HuH-7.5 (cell line): ENCODE measurements at places on chromosomes 3 and 15.
A peak's percentile ranks its signal among the peaks of the same experiment; 100 is the strongest.

DNA sequence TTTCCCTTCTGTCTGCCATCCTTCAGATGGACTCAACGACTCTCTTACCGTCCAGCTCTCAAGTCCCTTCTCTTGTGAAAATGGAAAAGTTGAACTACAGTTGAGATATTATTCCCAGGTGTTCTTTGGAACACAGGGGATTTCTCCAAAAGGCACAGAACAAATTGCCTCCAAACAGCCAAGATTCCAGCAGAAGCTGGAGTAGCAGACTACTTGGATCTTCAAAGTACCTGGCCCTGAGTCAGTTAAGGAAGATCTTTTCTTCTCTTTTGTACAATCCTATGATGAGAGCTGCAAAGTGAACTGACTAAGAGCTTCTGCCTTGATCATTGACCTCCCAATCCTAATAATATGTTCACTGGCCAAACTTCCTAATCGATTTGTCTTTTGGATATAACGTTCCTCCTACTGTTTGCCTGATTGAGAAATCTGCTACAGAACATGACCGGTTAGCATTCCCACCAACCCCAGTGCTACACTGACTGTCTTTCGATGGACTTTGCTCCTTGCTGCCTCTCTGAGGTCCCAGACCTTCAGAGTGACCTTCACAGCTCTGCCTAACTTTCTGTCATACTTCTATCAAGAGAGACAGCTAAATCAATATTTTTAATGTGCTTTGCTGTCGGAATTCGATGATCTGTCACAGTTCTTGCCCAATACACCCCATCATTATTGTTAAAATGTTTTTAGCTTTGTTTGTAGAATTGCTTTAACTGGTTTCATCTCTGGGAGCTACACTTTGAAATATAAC lies 21.9 kb downstream of the PAQR9 start:
- peak; percentile 67 for DNase-seq

DNA sequence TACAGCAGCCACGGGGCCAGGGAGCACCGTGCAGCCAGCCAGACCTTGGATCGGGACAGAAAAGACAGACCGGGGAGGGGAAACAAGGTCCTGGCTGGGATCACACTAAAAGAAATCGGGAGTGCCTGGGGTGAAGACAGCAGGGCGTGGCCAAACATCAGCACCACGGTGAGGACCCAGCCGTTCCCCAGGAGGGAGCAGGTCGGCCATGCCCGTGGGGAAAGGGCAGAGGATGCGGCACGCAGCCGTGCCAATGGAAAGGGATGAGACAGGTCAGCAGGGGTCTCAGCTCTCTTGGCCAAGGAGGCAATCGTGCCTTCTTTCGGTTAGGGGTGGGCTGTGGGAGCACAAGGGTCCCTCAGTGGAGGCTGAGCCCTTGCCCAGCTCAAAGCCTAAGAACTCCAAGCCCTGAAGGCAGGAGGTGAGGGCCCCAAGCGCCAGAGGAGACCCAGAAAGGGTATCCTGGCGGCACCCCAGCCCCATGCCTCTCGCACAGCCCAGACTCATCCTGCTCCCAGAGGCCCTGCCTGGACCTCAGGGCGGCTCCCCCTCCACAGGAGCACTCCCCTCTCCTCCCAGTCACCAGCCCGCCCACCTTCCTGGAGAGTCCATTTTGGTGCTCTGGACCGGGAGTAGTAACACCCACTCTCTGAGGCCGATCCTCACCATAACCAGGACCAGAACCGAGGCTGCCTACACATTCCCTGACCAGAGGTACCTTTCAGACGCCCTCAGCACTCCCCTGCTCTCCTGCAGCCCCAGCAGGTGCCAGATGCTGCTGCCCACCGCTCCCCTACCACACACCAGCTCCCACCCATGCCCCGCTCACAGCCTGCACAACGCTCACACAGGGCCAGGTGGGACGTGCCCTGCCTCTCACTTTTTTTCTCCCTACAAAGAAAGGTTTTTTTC lies 23.2 kb upstream of the OCA2 start:
- DNase-seq, result no peak

- peak; percentile 35 for DNase-seq
These were observed 63.5 kb upstream of the CLDN18 start for GRCh38 chr3:137946356-137946973.

DNA sequence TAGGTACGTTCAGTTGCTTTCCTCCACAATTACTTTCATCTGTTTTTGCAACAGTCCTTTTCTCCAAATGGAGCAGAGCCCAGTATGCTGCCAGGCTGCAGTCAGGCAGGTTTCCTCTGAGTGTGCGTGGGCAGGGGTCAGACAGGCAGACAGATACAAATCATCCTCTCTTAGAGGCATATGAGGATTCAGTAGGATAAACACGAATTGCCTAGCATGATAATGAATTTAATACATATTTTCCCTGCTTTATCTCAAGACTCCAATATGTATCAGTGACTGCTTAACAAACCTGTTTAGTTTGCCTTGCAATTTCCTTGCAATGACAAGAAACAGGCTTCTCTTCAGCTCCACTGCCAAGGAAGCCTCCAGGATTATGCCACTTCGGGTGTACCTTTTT lies 140.7 kb upstream of the NR2E3 start:
- no peak for DNase-seq

DNA sequence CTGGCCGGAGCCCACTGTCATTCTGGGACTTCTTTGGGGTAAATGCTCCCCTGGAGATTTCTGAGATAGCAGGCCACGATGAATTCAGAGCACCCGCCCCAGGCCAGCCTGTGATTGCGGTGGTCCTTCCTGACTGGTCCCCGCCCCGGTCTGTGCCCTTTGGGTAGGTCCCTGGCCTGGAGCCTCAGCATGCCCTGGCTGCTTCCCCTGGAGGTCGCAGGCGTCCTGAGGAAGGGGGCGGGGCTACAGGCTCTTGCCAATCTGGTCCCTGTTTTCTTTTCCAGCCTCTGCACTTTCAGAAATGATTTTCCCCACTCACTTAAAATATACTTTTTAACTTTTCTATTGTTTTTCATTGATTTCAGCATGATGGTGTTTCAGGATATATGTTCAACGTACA lies 250.2 kb upstream of the ATP10A start:
- no peak for DNase-seq

GRCh38 chr3:143266927-143267326 lies 147.4 kb downstream of the CHST2 start:
- no peak for DNase-seq

- no peak for DNase-seq
These were observed 530.8 kb downstream of the SOX2 start for GRCh38 chr3:182242489-182242942.

DNA sequence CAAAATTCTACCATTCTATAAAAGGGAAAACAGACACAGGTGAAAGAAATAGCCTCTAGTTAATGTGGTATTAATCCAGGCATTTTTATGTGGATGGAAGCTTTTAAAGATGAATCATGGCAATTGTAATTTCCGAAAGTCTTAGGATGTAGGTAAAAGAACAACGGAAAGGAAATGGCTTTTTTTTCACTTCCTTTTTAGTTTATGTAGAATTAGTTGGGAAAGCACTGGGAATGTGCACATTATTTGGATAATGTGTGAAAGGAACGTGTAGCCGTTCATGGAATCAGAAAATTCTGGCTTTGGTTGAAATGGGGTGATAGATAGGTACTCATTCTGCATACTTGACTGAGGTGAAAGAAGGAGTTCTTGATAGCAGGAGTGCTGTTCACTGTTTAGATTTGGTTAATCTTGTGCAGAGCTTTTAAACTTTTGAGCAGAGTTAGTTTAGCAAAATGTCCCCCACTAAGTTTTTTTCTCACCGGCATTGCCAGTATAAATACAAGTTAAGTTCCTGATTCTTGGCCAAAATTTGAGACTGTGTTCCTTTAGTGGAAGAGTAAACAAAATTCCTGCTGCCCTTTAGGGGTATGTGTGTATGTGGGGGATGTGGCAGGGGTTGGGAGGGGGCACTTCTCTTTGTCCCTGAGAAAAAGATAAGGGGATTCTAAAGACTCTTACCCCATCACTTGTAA lies 20.2 kb upstream of the UTS2B start:
- DNase-seq, result no peak

- no peak for DNase-seq
These were observed 26.9 kb downstream of the CHCHD4 start for GRCh38 chr3:14097616-14098391.

GRCh38 chr15:35151381-35151780 lies 66.3 kb upstream of the NANOGP8 start:
- DNase-seq, result no peak

- DNase-seq, result no peak
These were observed 117.7 kb downstream of the ALDH1A2 start for GRCh38 chr15:57947781-57948180.

DNA sequence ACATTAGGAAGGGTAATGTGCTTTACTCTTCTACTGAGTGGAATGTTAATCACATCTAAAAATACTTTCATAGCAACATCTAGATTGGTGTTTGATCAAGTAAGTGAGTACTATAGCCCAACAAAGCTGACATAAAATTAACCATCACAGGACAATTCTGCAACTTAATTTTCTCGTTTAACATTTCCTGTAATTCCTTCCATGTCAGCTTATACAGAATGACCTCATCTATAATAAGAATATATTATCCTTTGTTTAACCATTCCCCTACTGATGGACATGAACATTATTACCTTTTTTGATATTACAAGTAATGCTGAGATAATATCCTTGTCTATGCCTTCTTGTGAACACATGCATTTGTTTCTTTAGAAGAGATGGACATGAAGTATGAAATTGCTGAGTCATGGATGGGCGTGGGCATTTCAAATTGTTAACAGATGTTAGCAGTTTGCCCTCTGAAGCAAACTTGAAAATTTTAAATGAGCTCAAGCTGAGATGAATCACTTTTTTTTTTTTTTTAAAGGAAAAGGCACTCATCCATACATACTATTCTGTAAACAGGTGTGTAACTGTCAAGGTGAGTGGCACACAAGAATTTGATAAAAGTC lies 85.1 kb downstream of the OXNAD1 start:
- no peak for DNase-seq

DNA sequence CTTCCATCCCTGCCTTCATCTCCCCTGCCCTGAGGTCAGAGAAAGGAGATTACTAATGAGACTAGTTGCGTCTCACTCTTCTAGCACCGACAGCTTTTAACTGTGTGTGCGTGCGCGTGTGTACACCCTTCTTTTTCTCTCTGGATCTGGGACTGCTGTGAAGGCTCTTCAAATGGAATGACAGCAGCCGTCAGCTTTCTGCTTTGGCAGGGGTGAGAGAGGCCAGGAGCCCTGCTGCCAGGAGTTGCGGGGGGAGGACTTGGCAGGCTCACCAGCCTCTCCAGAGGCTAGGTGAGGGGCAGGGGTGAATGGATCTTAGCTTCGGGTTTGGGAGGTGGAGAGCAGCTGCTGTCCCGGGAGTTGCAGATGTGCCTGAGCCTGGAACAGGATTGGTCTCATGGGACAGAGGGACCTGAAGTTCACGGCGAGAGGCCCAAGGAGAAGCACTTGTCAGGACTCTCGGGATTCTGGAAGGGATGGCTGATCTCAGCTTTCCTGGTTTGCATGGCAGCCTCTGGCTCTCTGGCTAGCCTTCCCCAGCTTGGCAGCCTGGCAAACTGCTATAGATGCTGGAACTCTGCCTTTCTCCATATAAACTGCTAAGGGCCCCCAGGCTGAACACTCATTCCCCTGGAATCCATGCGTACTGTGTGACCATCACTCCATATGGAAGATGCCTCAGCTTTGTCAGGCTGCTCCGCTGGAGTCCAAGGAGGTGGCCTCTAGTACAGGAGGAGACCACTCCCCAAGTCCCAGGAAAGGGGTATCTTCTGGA lies 16.6 kb downstream of the TEX264 start:
- DNase-seq, result no peak

- DNase-seq, result no peak
These were observed 11.2 kb downstream of the MYD88 start for GRCh38 chr3:38149708-38150107.

DNA sequence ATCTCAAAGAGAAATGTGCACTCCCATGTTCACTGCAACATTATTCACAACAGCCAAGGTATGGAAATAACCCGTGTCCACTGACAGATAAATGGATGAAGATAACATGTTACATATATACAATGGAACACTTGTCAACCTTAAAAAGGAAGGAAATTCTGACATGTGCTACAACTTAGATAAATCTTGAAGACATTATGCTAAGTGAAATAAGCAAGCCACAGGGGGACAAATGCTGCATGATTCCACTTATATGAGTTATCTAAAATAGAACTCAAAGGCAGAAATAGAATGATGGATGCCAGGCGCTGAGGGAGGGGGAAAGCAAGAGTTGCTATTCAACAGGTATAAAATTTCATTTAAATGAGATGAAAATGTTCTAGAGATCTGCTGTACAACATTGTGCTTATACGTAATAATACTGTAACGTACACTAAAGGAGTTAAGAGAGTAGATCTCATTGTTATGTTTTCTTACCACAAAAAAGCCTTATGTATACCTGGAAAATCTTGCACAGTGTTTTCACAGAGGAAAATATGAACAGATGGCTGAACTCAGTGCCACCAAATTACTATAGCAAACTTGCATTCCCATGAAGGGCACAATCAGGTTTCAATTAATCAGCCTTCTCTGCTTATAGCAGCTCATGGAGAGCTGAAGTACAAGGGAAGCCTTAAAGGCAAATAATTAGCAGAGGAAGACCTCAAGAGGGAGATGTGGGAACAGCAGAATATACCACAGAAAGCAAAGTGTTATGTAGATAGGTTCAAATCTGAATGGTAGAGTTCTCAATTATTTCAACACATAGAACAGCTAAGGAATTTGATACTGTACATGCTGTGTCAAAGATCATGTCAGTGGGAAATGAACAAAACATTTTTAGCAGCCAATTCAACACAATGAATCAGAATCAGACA lies 8.1 kb upstream of the VPS39 start:
- no peak for DNase-seq

DNA sequence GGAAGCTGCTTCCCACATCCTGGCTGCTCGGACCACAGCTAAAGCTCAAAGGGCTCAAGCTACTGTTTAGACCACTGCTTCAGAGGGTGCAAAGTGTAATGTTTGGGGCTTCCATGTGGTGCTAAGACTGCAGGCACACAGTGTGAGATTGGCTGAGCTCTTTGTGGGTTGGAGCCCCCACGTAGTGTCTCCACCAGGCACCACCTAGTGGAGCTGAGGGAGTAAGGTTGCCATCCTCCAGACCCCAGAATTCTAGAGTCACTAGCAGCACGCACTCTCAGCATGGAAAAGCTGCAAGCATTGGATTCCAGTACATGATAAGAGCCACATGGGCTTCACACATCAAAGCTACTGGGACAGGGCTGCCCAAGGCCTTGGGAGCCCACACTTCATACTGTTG lies 9.3 kb downstream of the MKRN3 start:
- no peak for DNase-seq

GRCh38 chr15:81189583-81190283 lies 6.9 kb upstream of the IL16 start:
- no peak for DNase-seq

- peak; percentile 40 for DNase-seq
These were observed 9.1 kb downstream of the MRPS11 start for GRCh38 chr15:88476635-88477060.

GRCh38 chr3:52297242-52298148 lies 9.9 kb downstream of the GLYCTK start:
- DNase-seq, result no peak

DNA sequence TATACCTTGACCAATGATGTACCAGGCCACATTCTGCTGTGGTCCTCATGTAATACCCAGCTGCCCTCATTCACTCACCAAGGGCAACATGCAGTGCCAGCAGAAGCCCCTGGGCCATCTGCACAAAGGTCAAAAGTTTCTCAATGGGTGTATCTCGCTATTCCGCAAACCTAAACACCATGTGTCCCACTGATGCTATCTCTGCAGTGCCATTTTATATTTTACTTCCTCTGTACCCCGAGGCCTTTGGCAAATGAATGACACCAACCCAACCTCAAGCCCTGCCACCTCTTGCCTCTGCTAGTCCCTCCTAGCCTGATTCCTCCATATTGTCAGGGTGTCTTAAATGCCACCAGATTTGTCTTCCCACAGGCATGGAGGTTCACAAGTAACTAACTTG lies 59.2 kb downstream of the AAGAB start:
- DNase-seq, result no peak
